ENCODE measurements at places on chromosomes 5 and 9.

DNA sequence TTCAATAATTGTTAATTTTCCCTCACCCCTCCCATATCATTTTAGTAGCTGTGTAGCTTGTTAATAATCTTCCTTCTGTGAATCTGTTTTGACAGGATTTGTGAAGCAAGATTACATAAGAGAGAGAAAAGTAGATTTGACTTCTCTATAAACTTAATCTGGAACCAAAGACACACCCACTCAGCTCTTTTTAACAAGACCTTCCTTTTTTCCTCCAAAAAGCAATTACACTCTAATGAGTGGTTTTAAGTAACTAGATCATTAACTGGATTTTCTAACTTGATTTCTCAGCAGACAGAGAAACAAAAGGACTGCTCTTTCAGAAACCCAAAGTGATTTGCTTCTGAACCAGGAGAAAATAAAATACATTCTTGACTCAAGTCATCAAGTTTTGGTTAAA lies 21.9 kb downstream of the RFK start:
- no peak for DNase-seq

- DNase-seq: no peak
Measured at GRCh38 chr5:68754536-68754935, 339.3 kb upstream of the SLC30A5 start.

- no peak for DNase-seq
Measured at GRCh38 chr9:134563397-134563796, 78.2 kb upstream of the COL5A1 start.

DNA sequence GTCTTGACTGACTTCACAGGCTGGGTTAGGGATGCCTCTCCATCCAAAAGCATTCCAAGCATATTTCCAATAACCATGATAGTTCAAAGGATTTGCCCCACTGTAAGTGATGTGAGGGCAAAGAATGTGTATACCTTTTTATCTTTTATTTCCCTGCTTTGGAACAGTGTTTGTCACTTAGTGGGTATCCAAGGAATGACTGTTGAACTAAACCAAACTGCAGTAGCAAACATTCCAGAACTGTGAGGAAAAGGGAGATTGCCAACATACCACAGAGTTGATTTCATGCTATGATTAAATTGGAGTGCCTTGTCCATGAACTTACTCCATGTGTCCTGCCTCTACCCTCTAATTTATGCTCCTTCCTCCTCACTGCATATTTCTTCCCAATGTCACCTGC lies 400.0 kb downstream of the KIAA0825 start:
- DNase-seq: no peak

All from CD4-positive, alpha-beta memory T cell (primary cell).